ENCODE measurements at places on chromosomes 7 and 10. TPM values are rescaled to one million over a fixed set of nuclear protein-coding genes. Genes with fewer than 3 reads are reported as not detected.
A peak's percentile ranks its signal among the peaks of the same experiment; 100 is the strongest.

Gene IL6
- 37.4 TPM for total RNA-seq

Gene GIMAP1
- total RNA-seq: not detected

Gene KLHDC10
- 31.8 TPM for total RNA-seq

Gene RARRES2
- 26.1 TPM for total RNA-seq

Gene OR2A7
- 1.1 TPM for total RNA-seq

Gene ZNF804B
- total RNA-seq: not detected

DNA sequence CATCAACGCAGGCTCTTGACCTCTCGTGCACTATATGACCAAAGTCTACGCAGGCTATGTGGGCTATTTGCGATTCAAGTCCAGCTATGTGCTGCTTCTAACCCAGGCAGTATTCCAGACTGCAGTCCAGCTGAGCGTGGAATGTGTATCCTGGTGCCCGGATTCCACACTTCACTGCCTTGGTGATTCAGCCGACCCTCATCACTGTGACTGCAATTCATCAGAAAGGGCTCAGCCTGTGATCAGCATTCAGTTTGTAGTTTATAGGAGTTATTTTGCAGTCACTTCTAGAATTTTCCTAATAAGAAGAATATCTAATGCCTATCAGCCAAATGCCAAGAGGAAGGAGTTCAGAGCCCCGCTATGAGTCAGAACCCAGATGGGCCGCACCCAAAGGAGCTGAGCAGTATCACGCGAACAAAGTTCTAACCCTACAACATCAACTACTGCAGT, 119.8 kb upstream of the LANCL2 start:
- H3K27me3 ChIP-seq: no peaks in the 10 kb centered on the region
- peaks cover 13% of the 10 kb centered on the region for H3K4me1 ChIP-seq
- H3K36me3 ChIP-seq: no peaks in the 10 kb centered on the region
- DNase-seq: peak; percentile 88

- H3K4me1 ChIP-seq: peaks cover 3% of the 10 kb centered on the region
- no peak for DNase-seq
- H3K27ac ChIP-seq: no peak overlapping the region
- H3K36me3 ChIP-seq: no peaks in the 10 kb centered on the region
- no peaks in the 10 kb centered on the region for H3K27me3 ChIP-seq
- H3K4me3 ChIP-seq: no peak overlapping the region
These were observed 62.9 kb downstream of the PTTG1IP2 start for GRCh38 chr7:90532231-90532929.

DNA sequence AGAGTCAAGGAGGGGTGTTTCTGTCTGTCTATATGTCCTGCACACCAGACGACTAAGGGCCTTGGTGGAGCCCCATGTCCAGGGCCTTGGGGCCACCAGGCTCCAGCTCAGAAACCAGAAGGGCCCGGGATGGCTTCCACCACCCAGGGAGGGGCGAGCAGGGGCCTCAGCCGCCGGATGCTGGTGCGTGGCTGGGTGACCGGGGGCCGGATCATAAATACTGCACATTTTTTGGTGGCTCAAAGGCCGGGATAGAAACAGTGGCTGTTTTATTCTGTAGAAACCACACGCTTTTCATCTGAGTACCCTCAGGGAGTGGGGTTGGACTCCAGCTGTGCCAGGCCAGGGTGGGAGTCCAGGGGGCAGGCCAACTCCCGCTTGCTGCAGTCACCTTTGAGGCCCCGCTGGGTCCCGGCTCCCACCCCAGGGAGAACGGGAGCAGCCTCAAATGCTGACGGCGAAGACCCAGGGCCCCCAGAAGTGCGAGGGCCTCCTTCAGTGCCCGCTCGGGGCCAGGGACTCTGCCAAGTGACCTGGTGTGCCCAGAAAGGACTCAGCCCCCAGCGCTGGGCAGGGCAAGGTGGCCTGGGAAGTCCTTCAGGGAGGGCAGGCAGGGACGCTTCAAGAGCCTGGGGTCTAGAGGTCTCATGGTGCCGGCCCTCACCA, 28.2 kb downstream of the PDGFA start:
- no peak overlapping the region for H3K27ac ChIP-seq
- H3K36me3 ChIP-seq: no peaks in the 10 kb centered on the region
- H3K4me1 ChIP-seq: no peaks in the 10 kb centered on the region

GRCh38 chr7:107045195-107045960, 873 bp downstream of the PRKAR2B start:
- H3K4me3 ChIP-seq: peak overlapping the region; percentile 67
- peaks cover 13% of the 10 kb centered on the region for H3K4me1 ChIP-seq
- no peak overlapping the region for H3K27ac ChIP-seq
- peak; percentile 72 for DNase-seq

DNA sequence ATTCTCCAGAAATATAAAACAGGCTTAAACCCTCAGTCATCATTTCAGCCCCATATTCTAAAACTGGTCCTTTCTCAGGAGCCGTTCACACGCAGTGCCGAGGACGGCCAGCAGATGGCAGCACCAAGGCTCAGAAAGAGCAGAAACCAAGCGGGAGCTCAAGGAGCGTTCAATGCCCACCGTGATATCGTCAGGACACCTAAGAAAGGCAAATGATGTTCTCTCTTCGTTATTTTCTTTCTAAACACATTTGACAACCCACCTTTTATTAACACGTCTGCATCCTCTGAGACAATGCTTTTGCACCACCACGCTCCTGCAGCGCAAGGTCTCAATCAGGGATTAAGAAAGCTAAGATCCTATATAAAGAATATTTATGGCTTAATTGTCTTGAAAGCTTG, 45.7 kb upstream of the RBM33 start:
- DNase-seq: peak; percentile 90
- H3K36me3 ChIP-seq: no peaks in the 10 kb centered on the region
- H3K4me3 ChIP-seq: peak overlapping the region; percentile 20
- H3K27ac ChIP-seq: no peak overlapping the region
- no peaks in the 10 kb centered on the region for H3K4me1 ChIP-seq

DNA sequence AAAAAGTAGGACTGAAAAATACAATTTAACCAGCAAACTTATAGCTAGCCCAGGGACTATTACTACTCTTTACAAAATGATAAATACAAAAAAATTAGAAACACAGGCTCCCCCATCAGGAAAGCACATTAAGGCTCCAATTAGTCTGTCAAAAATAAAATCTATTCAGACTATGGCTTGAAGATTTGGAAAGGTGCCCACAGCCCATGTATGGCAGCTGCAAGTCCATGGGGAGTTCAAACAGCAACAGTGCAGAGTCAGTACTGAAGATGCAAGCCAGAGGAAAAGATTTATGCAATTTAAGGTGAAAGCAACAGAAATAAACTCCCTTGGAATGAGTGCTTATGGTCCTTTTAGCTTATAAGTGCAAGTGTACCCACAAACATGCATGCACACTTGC, 29.7 kb downstream of the IMMP2L start:
- no peaks in the 10 kb centered on the region for H3K27me3 ChIP-seq
- H3K36me3 ChIP-seq: no peaks in the 10 kb centered on the region
- no peak overlapping the region for H3K27ac ChIP-seq
- H3K4me3 ChIP-seq: no peak overlapping the region

DNA sequence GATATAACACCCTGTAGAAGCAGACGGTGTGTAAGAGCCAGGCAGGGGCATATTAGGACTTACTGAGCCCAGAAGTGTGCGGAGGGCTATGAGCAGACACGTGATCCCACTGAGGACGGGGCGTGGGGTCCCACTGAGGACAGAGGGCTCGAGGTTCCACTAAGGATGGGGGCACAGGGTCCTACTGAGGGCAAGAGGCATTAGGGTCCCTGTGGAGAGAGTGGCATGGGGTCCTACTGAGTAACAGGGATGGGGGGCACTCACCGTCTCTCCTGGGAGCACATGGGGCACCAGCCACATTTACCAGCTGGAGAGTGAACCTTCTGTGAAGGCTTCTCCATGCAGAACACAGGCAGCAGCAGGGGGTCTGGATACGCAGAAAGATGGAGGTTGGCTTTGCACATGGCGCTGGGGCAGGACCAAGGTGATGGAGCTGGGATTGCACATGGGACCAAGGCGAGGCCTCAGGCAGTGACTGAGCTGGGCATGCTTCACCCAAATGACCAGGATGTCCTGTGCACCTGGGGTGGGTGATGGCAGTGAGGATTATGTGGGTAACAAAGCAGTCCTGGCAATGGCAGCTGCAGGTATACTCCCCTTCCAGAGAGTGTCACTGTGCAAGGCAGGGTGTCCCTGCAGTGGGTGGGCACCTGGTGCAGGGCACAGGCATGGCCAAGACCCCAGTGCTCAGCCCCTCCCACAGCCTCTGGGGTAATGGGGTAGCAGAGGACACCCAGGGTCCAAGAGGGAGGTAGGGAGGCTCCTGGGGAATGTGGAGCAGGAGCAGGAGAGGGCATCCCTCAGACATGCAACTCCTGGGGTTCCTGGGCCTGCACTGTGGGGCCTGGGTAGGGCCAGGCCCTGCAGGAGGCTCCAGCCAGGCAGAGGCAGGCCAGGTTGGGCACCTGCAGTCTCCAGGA, 278.1 kb downstream of the TCERG1L start:
- H3K36me3 ChIP-seq: no peaks in the 10 kb centered on the region
- no peak overlapping the region for H3K4me3 ChIP-seq
- no peaks in the 10 kb centered on the region for H3K4me1 ChIP-seq
- no peaks in the 10 kb centered on the region for H3K27me3 ChIP-seq
- no peak for DNase-seq

DNA sequence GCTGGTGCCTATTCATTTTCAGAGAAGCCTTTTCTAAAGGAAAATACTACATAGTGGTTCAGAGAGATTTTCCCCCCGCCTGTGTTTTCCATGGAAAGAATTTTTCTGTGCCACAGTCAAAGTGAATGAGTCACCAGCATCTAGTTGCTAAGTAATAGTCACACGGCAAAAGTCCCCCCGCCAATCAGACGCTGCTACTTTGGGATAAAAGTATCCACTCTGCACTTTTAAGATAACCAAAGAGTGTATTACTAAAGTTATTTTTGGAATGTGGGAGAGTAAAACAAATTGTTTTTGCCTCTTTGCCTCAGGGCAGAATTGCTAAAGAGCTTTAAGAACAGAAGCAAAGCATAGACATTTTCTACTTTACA, 23.5 kb downstream of the ABLIM1 start:
- peak overlapping the region; percentile 77 for H3K27ac ChIP-seq
- peak; percentile 93 for DNase-seq
- H3K4me1 ChIP-seq: peaks cover 52% of the 10 kb centered on the region

DNA sequence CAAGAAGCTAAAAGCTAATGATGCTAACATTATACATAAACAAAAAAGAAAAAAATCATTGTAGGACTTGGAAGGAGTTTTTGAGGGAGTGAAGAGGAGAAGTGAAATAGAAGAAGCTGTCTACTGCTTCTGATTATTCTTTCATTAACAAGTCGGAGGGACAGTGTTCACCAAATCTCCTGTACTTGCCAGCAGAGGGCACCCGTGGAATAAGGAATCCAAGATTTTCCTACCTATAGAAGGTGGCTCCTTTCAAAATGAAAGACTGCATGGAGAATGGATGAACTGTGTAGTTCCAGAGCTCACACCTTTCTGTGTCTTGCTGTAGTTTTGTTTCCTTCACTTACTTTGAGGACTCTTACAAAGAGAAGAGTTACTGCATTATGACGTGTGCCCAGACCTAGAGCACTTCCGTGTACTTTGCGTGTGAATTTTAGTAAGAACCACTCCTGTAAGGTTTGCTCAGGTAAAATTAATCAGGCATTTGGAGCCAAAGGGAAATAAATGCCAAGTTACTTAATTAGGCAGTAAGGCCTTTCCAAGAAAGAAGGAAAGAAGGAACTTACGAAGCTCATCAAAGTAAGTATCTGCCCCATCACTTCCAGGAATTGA, 145.1 kb downstream of the SEMA3D start:
- no peak for DNase-seq
- no peak overlapping the region for H3K4me3 ChIP-seq
- H3K4me1 ChIP-seq: no peaks in the 10 kb centered on the region

DNA sequence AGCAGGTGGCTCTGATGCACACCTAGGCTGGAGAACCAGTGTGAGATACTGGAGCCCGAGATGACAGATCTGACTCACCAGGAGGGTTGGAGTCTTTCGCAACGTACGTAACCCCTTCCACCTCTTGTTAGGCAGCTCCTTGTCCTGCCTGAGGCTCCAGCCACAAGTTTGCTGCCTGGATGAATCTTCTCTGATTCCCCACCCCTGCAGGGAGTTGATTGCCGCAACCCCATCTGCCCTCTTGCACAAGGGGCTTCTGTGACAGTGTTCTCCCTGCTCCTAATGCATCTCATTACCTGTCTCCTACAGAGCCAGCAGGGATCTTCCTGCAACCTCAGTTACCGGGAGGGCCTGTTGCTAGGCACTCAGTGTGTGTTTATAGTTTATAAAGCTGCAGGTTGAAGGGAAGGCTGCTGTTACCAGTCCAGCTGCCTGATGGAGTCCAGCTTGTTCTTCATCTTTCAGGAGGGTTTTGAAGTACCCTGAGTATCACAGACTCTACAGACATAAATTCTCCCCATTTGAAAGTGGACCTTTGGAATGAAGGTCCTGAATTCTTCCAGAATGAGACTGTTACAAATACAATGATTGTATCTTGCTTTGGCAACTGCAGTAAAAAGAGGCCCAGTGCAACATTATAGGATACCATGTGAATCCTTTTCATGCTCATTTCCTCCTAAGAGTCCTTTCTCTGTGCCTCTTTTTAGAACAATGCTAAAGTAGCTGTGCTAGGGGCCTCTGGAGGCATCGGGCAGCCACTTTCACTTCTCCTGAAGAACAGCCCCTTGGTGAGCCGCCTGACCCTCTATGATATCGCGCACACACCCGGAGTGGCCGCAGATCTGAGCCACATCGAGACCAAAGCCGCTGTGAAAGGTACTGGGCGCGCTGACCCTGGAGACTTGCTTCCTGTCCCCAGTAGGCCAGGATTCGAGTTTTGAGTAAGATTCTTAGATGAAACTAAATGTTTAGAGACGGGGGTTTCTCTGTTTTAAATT, 6.5 kb downstream of the MDH2 start:
- peaks cover 60% of the 10 kb centered on the region for H3K36me3 ChIP-seq
- peak overlapping the region; percentile 68 for H3K27ac ChIP-seq
- peaks cover 15% of the 10 kb centered on the region for H3K4me1 ChIP-seq
- H3K27me3 ChIP-seq: no peaks in the 10 kb centered on the region
- DNase-seq: peak; percentile 81

DNA sequence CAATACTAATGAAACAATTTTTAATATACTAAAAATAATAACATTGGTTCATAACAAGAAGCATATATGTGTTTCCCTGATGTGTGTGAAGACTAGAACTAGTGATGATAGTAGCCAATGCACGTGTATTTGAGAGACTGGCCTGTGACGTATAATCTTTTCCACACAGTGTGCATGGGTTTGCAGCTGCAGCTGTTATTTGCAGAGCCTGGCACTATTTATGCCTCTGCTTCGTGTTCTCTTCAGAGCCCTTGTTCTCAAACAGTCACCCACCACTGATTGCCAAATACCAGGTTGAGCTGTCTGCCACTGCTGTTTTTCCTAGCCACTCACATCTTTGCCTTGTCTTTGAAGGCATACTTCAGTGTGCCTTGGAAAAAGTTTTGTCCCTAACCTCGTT, 531.7 kb downstream of the ETV1 start:
- no peaks in the 10 kb centered on the region for H3K27me3 ChIP-seq
- no peaks in the 10 kb centered on the region for H3K36me3 ChIP-seq
- no peaks in the 10 kb centered on the region for H3K4me1 ChIP-seq
- no peak for DNase-seq

DNA sequence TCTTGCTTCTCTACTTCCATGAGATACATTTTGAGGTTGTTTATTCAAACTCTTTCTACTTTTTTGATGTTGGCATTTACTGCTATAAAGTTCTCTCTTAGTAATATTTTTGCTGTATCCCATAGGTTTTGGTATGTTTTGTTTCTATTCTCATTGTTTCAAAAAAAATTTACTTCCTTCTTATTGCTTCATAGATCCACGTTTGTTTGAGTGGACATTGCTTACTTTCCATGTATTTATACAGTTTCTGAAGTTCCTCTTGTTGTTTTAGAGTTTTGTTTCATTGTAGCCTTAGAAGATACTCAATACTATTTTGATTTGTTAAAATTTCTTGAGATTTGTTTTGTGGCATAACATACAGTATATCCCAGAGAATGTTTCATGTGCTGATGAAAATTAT, 13.7 kb downstream of the TAS2R40 start:
- no peak overlapping the region for H3K27ac ChIP-seq
- DNase-seq: no peak
- no peaks in the 10 kb centered on the region for H3K27me3 ChIP-seq
- H3K4me3 ChIP-seq: no peak overlapping the region
